ENCODE measurements at places on chromosomes 3 and 15. TPM values are rescaled to one million over a fixed set of nuclear protein-coding genes. Genes with fewer than 3 reads are reported as not detected.

- H3K27ac ChIP-seq, result no peak overlapping the region
- no peak overlapping the region for H3K4me3 ChIP-seq
- no peak for DNase-seq
- H3K27me3 ChIP-seq, result no peaks in the 10 kb centered on the region
These were observed 8.1 kb downstream of the KLF15 start for GRCh38 chr3:126349071-126349470.

DNA sequence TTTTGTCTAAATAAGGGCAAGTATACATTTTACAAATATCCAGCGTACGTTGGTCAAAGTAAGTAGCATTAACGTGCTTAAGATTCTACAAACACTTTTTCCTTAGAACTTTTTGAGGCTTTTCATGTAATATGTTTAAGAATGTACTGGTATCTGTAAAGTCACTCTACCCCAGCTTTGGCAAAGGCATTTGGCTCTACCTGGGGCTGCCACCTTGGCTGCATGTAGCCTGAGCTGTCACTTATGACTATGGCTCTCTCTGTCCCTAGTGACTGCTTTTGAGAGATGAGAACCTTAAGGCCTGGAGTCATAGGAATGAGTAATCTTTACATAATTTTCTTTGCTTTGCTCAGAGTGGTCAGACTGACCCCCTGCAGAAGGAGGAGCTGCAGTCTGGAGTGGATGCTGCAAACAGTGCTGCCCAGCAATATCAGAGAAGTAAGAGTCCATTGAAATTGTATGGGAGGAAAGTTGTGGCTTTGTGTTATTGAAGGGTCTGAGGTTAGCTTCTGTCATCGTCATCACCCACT is 61.2 kb downstream of the IQGAP1 start:
- peaks cover 40% of the 10 kb centered on the region for H3K36me3 ChIP-seq
- no peak overlapping the region for H3K4me3 ChIP-seq
- no peak overlapping the region for H3K27ac ChIP-seq

DNA sequence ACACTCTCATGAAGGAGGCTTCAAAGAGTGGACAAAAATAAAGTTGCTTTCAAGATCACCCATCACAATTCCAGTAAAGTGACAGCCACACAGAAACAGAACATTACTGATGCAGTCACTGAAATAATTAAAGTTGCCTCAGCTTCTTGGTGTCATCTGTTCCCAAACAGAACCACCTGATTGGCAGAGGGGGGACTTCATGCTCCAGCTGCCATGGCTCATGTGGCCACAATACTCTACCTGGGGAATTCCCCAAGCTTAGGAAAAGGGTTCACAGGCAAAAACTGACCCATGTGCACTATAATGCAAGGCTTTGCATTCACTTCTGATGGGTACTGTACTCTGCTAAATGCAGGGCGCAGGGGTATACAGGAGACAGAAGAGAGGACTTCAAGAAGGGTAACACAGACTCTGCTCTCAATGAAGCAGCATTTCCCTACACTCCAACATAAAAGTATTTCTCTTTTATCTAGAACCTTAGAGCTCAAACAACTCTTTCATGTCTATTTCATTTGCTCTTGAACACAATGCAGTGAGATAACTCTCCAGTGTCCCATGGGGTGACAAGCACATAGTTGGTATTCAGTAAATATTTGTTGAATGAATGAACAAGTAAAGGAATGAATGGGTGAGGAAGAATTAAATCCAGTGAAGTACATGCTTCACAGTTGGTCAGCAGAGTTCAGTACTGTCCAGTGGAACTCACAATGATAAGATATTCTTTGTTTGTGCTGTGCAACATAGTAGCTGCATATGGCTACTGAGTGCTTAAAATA is 8.6 kb upstream of the CTNNB1 start:
- H3K27ac ChIP-seq, result no peak overlapping the region
- H3K36me3 ChIP-seq, result no peaks in the 10 kb centered on the region
- H3K4me3 ChIP-seq, result no peak overlapping the region
- H3K4me1 ChIP-seq, result no peaks in the 10 kb centered on the region
- H3K27me3 ChIP-seq, result no peaks in the 10 kb centered on the region

The HRG gene
- total RNA-seq, result not detected

The GHSR gene
- not detected for total RNA-seq

The PIGZ gene
- 0.49 TPM for total RNA-seq

DNA sequence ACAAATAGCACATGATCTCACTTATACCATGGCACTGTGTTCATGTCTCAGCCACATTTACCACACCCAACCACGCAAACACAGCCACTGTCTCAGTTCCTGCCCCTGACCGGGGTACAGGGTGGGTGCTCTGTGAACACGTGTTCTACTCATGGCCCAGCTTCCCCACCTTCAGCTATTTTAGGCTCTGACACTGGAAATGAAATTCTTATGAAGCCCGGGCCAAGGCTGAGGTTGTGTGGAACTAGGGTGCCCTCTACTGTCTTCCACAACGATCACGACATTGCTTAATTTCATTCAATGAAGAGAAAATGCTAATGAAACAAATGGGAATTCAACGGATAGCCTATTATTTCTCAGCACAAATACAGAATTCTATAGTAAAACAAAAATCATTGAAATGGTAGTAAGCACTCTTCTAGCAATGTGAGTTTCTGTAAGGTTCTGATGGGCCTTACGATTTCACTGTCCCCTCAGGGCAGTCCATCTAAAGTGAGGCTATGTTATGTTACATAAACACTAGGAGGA is 2.1 kb upstream of the GABRA5 start:
- no peak for DNase-seq
- no peaks in the 10 kb centered on the region for H3K36me3 ChIP-seq
- H3K27ac ChIP-seq, result no peak overlapping the region
- H3K27me3 ChIP-seq, result no peaks in the 10 kb centered on the region
- H3K4me1 ChIP-seq, result no peaks in the 10 kb centered on the region
